ENCODE measurements at places on chromosomes 7 and 10.

- no peak for DNase-seq
Observed at GRCh38 chr7:87216701-87217508, 2.6 kb downstream of the TMEM243 start.

- no peak for DNase-seq
Observed at GRCh38 chr7:73730485-73730884, 8.1 kb downstream of the ABHD11 start.

DNA sequence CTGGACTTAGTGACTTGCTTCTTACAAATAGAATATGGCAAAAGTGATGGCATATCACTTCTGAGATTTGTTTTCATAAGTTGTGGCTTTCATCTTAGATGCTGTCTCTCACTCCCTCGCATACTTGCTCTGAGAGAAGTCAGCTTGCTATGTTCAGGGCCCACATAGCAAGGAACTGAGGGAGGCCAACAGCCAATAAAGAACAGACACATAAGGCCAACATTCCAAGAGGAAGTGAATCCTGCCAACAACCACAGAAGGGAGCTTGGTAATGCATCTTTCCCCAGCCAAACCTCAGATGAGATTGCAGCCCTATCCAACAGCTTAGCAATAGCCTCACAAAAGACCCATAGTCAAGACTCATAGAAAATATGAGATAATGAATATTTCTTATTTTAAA, 39.2 kb upstream of the DMTF1 start:
- DNase-seq, result no peak

- no peak for DNase-seq
Observed at GRCh38 chr10:30062090-30062489, 2.7 kb upstream of the JCAD start.

DNA sequence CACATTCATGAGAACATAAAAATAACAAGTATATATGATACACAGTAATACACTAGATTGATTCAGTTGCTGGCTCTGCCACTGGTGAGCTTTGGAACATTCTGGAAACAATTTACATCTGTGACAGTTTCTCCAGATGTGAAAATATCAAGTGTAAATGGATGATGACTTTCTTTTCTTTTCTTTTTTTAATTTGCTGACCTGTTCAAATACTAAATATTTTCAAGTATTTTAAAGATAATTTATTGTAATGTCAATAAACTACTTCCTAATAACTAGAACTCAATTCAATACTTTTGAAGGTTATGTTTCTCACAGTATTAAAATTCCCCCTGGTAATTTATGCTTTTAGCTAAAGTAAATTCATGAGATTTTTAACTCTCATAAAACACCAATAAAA, 180.3 kb downstream of the CRPPA start:
- no peak for DNase-seq

- DNase-seq, result no peak
Observed at GRCh38 chr7:129958643-129959470, 6.1 kb upstream of the UBE2H start.

GRCh38 chr10:60480865-60481563, 91.3 kb upstream of the ANK3 start:
- no peak for DNase-seq

DNA sequence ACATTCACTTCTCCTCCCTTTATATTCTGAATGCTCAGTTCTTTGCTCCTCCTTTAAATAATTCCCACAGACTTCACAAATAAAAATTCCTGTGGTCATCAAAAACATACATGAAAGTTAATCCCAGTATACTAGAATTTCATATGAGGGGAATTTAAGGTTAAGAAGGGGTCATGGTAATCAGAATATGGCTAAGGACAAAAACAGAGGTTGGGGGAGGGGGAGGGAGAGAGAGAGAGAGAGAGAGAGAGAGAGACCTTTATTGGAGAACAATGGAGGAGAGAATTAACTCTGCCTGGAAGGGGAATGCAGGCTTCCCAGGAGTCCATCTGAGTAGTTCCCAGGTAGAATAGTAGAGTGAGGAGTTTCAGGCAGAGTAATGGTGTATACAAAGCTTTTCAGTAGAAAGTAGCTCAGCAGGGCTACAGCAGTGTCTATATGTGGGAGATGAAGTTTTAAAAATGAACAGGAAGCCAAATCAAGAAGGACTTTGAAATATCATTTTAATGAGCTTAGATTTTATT, 5.2 kb upstream of the CUBN start:
- no peak for DNase-seq

GRCh38 chr7:155848691-155849669, 36.7 kb upstream of the SHH start:
- no peak for DNase-seq

DNA sequence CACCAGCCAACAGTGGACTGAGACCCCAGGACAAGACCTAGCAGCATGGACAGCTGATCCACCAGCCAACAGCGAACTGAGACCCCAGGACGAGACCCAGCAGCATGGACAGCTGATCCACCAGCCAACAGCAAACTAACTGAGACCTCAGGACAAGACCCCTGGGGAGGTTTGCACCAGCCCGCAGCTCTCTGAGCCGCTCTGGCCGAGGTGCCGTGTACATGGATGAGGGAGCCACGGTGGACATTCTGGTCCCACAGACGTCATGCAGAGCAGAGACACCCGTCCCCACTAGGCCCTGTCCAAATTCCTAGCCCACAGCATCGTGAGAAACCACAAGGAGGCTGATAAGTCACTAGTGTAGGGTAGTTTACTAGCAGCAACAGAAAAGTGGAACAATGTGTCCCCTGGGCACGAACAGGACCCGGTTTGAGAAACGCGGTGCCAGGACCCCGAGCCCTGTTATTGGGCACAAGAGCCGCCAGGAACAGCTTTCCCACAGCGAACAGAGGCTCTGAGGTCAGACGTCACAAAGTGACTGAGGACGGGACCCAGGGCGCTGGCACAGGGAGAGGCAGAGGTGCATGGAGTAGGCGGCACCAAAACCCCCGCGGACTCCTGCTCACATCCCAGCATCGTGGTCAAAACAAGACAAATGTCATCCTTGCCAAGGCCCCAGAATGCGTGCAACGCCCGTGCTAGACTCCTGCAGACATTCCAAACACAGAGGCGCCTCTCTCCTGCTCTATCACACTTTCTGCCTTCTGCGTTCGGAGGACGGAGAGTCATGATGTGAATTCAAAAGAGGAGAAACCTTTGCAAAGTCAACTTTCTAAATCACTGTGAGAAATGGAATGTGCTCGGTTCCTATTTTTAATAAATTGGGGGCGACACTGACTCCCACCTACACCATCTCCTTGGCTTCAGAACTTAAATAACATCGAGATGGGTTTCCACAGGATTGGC, 8.1 kb downstream of the STK32C start:
- no peak for DNase-seq

DNA sequence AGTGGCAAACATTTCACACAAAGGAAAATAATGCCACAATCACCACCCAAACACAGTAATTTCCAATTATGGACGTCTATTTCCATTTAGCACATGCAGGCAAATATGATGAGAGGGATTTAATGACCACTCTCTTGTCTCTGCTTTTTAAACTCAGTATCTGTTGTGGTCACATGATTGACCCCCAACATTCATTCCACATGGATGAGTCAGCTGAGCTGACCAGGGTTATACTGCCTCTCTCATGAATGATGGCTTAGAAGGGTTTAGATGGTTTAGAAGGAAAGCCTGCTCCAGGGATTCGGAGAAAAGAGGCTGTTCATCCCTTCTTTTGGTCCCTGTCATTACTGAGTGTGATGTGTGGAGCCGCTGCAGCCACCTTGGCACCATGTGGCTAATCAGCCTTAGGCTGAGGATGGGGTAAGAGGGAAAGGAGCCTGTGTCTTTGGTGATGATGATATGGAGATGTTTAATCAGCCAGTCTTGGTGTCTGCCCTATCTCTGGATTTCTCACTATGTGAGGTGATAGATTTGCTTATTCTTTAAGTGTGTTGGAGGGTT, 38.2 kb upstream of the JAKMIP3 start:
- DNase-seq, result no peak

DNA sequence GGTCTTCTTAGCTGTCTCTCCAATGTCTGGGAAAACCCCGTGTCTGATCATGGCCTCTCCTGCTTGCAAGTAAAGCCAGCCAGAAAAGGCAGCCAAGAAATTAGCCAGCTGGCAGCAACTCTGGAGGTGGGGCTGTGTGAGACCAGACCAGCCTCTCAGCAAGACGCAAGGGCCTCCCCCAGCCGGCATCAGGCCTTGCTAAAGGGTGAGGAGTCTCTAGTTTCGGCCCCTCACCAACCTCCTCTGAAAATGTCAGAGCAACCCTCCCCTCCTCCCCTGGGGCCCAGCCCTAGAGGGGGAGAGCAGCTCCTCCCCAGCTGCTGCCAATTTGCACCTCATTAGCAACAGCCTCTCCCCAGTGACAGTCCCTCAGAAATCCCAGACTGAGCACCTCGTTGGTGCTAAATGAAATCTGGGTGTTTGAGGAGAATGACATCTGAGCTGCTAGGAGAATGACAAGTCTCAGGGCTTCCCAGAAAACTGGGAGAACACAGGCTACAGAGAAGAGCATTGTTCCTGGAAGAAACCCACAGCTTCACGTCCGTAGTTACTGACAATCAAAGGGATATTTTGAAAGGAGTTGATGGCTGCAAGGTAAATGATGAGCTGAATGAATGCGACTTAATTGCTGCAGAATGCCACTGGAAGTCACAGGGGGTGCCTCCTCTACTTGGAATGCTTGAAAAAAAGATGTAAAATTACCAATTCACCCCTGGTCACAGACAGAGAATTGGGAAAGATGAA, 25.9 kb downstream of the DGKI start:
- no peak for DNase-seq

DNA sequence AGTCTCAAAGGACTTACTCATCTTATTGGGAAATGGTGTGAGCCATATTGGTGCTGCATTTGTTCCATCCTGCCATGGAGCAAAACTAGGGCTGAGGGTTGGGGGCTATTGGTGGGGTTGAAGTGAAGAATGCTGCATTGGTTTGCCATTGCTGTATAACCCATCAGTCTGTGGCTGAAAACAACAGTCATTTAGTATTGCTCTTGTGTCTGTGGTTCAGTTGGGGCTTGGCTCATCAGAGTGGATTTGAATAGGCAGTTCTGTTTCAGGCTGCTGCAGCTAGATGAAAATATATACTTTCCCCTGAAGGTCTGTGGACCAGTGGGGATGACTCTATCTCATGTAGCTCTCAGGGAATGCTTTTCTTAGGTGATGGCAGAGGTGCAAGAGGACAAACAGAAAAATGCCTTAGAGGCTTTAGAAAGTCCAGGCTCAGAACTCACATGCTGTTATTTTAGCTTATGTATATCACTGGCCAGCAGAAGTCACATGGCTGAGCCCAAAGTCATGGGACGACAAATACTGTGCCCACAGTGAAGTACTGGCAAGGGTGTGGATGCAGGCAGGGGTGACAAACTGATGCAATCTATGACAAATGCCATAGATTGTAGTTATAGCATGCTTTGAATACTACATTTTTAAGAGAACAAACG, 15.2 kb upstream of the EXOC6 start:
- no peak for DNase-seq

DNA sequence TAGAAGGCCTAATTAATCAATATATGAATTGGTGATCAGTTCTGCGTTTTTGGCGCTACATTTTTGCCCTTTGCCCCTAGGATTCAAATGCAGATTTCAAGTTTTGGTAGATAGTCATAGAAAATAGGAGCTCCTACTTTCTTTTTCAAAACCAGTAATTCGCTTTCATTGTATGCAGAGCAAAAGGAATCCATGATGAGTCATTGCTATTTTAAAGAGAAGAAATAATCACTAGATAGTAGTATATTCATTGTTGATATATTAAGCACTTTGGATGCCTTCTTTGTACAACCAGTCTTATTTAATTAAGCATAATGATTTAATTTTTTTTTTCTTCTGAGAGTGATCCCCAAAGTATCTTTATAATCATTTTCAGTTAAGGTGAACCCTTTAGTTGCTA, 50.3 kb downstream of the CSTF2T start:
- no peak for DNase-seq

- no peak for DNase-seq
Observed at GRCh38 chr10:90352288-90352687, 505.6 kb downstream of the HTR7 start.

GRCh38 chr10:74018241-74018640, 20.3 kb downstream of the VCL start:
- DNase-seq, result no peak

- no peak for DNase-seq
Observed at GRCh38 chr7:28037220-28038010, 143.2 kb downstream of the JAZF1 start.

GRCh38 chr10:132588301-132589013, 50.9 kb downstream of the INPP5A start:
- DNase-seq, result no peak

- no peak for DNase-seq
Observed at GRCh38 chr10:109127363-109127762, 795.9 kb downstream of the XPNPEP1 start.

Data from stimulated activated CD8-positive, alpha-beta memory T cell treated with anti-CD3 and anti-CD28 coated beads, Interleukin-15, amount 100 ng/mL, for 24 hours (primary cell).